AG10803 (cell line): ENCODE measurements at places on chromosomes 11 and 22.

- no peak for DNase-seq
These were observed 1.2 kb downstream of the CAPRIN1 start for GRCh38 chr11:34052608-34053160.

DNA sequence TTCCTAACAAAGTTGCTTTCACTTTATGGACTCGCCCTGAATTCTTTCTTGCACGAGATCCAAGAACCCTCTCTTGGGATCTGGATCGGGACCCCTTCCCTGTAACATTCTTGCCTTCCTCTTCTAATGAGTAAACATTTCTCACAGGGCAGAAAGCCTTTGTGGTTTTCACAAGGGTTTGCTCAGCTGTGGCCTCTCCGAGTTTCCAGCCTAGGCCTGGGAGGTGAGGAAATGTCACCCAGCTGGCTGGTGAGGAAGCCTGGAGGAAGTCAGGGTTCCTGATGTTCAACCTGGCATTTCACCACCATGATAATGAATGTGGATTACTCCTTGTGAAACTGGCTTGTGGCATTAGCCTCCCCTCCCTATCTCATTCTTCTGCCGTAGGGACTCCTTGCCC lies 224.9 kb downstream of the DSCAML1 start:
- DNase-seq, result no peak

- no peak for DNase-seq
These were observed 877.6 kb upstream of the CHORDC1 start for GRCh38 chr11:91100427-91100826.

- no peak for DNase-seq
These were observed 1268.8 kb upstream of the CNTN5 start for GRCh38 chr11:97751952-97752351.

DNA sequence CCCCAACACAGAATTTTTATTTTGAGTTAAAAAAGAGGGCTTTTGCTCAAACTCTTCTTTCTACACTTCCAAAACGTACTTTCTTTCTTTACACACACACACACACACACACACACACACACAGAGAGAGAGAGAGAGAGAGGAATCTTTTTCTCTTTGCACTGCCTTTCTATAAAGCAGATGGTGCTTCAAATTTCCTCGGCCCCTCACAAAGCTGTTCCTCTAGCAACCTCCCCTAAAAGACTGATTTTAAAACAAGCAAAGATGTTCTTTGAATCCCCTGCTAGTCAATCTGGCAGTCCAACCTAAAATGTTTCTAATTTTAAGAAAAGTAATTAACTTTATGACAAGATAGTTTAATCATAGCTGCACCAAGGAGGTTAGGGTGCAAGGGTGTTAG lies 2.7 kb upstream of the ANO3 start:
- no peak for DNase-seq

DNA sequence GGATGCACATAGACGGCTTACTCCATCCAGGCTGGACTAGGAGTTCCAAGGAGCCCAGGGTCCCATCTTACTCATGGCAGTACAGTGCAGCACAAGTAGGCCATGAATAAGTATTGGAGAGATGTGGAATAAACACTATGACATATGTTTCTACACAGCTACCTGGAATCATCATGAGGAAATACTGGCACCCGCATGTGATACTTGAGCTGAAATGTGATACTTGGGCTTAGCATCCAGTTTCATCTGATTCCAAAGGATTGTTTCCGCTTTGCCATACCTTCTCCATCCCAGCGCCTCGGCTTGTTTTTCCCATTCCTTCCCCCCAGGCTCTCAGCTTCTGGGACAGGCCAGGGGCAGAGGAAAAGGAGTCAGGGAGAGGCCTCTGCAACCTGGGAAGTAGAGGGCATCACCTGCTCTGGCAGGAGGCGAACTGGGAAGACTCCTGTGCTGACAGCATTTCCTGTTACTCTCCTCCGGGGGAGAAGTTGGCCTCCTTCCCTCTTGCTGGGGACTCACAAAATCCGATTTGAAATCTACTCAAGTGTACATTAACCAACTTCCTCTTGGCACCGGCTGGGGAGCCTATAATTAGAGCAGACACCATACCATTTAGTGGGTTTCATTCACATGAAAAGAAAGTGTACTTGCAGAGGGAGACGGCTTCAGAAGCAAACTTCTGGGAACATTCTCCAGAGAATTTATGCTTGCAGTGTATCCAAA lies 187.8 kb downstream of the MIAT start:
- DNase-seq, result no peak

DNA sequence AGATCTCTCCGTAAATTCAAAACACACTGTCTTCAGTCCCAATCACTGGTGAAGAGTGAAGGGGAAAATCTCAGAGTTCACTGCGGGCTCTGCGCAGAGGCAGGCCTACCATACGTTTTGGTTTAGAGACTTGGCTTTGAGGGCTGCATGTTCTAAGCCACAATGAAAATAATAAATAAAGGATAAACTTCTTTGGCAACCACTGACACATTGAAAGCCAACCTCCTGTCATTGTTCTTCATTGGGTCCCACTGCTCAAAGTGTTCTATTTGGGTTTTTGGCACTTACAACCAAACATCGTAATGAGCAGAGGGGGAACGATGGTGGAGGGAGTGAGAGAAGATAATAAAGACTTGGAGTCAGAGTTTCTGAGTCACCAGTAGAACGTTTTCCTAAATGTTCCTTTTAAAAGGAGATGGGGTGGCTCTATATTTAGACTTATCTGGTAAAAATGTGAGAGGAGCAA lies 472.9 kb downstream of the SOX6 start:
- no peak for DNase-seq

DNA sequence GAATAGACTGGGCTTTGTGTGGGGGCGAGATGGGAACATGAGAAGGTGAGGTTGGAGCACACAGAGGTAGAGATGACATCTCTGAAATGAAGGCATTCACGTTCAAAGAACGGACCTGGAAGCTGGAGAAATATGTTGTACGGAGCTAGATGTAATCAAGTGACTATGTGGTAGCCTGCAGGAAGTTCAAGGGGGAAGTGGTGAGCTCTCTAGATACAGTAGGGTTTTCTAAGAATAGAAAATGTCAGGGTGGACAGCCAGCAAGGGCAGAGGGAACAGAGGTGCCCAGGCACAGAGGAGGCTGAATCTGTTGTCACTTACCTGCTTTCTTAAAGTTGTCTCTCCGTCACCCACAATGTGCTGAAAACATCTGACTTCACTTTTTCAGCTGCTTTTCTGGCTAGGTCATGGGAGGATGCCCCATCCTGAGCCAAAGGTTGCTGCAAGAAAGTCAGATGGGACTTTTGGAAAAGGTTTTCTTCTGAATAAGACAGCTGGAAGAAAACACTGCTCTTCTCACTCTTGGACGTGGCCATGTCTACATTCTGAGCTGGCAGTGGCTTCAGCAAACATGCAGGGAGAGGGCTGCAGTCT lies 171.5 kb upstream of the B3GAT1 start:
- DNase-seq, result no peak
